ENCODE measurements at places on chromosomes 1 and 21.
A peak's percentile ranks its signal among the peaks of the same experiment; 100 is the strongest.

GRCh38 chr1:54811066-54811465, 9.9 kb upstream of the TTC22 start:
- DNase-seq = no peak

DNA sequence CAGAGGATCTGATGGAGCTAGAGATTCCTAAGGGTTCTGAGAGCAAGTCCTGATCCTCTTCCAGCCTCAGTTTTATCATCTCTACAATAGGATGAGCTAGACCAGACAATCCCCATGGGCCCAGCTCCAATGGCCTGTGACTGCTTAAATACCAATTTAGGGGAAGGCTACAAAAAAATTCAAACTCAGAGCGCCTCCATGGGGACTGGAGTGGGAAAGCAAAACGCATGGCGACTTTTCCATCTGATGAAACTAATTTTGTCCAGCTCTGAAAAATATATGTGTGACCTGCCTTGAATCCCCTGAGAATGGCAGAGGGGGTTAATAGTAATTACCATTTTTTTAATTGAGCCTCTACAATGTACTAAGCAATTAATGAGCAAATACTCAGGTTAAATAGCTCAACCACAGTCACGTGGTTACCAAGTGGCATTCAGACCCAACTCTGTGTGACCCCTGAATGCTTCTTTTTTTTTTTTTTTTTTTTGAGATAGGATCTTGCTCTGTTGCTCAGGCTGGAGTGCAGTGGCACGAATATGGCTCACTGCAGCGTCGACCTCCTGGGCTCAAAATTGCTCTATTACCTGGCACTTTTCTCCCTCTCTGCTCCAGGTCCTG, 8.4 kb downstream of the EXTL1 start:
- DNase-seq = peak; percentile 46

DNA sequence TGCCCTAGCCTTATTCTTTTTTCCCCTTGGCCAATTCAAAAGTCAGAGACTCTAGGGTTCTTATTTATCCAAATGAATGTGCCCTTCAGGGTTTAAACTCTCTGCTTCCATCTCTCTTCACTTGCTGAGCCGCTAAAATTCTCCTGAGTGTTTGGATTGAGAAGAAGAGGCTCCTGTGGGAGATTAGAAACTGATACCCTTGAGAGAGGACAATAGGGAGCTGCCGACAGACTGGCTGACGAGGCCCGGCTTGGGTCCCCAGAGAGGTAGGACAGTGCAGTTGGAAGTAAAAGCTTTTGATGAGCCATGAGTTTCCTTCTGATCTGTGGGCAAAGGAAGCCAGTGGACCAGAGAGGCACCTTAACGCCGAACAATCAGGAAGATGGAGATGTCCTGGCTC, 41.3 kb upstream of the UBE2U start:
- DNase-seq = peak; percentile 22

- no peak for DNase-seq
These were observed 13.1 kb downstream of the SDCCAG8 start for GRCh38 chr1:243268751-243269460.

GRCh38 chr1:82867781-82868180, 1067.0 kb downstream of the ADGRL2 start:
- DNase-seq = no peak

- DNase-seq = no peak
These were observed 15.6 kb upstream of the MAP10 start for GRCh38 chr1:232789651-232790050.

DNA sequence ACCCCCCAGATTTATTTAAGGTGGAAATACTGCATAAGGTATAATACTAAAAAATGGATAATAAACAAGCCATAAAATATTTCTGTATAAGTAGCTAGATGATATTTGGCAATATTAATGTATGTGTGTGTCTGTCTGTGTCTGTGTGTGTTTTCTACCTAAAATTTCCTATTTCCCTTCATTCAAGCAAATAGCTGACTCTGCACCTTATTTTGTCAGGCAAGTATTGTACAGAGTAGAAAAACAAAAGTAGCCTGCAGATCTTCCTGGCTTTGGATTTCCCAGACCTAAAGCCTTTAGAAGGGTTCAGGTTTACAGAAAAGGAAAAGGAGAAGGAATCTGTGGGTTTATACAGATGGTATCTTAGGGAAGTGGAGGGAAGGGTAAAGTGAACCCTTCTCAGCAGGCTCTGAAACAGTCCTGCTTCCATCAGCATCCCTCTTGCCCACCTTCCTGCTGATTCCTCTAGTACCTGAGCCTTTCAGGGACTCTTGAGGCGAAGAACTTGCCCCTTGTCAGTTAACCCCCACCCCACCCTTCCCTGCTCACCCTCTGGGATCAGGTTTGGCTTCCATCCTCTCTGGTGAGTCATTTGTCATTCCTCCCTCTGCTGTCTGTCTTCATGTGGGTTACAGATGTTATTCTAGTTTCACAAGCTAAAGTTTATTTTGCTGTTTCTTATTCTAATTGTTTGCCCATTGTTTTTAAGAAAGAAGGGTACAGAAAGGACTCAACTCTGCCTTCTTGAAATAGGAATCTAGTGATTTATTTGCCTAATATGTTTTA, 21.7 kb upstream of the RGS16 start:
- DNase-seq = no peak

GRCh38 chr1:202159534-202160371, 649 bp downstream of the PTPN7 start:
- no peak for DNase-seq

GRCh38 chr1:176164014-176164678, 42.9 kb downstream of the COP1 start:
- no peak for DNase-seq

DNA sequence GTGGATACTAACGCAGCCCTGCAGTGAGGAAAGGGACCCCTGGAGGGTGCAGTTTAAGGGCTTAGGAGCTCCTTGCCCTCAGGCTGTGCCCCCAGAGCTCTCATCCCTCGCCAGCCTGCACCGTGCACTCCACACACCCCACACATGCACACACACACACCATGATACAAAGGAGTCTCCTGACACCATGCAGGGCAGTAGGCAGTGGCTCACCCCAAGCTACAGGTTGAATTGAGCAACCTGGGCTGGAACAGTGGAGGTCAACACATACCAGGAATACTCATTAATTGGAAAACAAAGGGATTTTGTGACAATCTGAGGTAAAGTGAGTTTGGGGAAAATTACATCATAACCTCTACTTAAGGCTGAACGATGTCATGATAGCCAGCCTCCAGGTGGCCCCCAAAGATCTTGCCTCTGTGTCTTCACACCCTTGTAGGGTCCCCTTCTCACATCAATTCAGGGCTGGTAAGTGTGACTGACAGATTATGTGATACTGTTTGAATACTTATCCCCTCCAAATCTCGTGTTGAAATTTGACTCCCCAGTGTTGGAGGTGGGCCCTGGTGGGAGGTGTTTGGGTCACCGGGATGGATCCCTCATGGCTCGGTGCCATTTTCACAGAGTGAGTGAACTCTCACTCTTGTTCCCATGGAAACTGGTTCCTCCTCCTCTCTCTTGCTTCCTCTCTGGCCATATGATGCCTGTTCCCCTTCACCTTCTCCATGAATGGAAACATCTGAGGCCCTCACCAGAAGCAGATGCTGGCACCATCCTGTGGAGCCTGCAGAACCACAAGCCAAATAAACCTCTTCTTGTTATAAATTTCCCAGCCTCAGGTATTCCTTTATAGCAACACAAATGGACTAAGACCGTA, 111.0 kb upstream of the RAB4A start:
- DNase-seq = no peak

DNA sequence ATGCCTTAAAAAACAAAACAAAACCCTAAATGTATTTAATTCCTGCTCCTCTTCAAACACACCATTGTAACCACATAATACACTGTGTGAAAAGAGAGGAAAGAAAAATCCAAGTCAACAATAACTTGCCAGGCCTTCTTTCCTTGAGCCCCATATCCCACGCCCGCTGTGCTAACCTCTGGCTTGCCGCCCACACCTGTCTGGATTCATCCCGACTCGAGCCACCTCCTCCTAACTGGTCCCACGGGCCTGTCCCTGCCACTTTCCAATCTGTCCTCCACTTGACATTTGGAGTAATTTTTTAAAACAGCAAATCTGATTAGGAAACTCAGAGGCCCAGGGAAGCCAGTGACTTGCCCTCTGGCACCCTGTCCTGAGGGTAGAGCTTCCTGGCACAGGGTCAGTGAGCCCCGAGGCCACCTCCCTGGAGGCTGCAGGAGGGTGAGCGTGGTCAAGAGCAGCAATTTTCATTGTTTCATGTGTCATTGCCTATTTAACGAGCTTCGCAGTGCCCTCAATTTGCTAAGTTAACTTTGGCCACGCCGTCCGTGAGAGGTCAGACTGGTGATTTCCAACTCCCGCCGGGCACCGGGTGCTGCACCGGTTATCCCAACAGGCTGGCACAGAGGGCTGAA, 54.1 kb downstream of the B3GALT5 start:
- DNase-seq = no peak

DNA sequence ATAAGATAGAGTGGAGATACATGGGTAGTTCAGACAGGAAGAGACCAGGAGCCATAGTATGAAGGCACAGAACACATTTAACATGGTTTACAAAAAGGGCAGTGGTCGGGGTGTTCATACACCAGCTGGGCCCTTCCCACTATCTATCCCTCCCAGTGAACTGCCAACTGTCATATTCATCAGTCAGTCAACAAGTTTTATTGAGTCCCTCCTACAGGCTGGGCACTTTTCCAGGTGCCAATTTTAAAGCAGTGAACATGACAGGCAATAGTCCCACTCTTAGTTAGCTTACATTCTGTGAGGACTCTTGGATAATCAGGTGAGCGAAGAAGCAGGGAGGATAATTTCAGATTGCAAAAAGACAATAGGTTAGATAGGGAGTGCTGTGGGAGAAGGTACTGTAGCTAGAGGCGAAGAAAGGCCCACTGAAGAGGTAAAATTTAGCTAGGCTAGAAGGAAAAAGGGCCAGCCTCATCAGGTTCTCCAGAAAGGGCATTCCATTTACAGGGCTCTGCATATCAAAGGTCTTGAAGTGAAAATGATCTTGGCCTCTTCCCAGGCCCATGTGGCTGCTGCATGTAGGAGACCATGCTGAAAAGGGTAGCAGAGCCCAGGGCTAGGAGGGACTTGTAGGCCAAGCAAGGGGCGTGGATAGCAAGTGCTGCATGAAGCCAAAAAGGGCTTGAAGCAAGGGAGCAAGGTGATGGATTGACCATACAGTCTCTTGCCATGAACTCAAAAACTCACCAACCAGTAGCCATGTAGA, 274.7 kb upstream of the SNX7 start:
- peak; percentile 54 for DNase-seq

DNA sequence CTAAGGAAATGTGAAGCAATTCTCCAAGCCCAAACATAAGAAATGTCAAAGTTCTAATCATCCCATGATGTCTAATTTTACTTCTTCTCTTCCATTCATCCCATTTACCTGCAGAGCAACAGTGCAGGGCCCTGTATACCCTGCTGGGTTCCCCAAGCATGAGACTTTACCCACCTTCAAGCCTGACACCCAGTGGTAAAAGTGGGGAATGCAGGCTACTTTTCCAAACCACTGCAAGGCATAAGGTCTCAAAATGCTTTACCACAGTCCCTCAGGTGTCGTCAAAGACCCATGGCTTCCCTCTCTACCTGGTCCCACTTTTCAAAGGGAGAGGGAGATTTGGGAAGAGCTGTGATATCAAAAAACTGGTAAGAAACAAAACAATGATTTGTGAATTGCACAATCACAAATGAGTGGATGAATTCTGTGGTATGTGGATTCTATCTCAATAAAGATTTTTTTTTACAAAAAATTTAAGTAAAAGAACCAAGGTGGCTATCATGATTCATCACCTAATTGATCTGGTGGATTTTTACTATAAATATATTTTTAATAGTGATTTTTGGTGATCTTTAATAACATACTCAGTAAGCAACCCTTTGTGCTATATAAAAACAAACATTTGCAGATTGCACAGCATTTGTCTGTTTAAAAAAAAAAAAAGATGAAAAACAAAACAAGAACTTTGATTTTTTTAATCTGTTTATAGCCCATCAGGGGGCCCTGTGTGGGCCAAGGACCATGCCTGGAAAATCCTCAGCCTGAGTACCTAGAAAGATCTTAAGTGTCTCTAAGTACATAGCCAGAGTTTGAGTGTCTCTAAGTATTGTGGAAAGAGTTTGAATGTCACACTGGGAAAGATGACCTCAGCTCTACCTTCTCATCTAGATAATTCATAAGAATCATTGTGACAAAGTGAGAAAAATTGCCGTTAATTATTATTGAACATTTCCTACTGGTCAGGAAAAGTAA, 73.1 kb upstream of the GJB5 start:
- DNase-seq = peak; percentile 58

- no peak for DNase-seq
These were observed 20.1 kb downstream of the FMO4 start for GRCh38 chr1:171334024-171334640.

Data from A673 (cell line).